Stimulated activated CD8-positive, alpha-beta memory T cell treated with anti-CD3 and anti-CD28 coated beads, Interleukin-2, amount 100 ng/mL, for 1 hour (primary cell): ENCODE measurements at places on chromosomes 5 and 9.

- no peak for DNase-seq
These were observed 112.2 kb upstream of the SMC2 start for GRCh38 chr9:103981912-103982311.

DNA sequence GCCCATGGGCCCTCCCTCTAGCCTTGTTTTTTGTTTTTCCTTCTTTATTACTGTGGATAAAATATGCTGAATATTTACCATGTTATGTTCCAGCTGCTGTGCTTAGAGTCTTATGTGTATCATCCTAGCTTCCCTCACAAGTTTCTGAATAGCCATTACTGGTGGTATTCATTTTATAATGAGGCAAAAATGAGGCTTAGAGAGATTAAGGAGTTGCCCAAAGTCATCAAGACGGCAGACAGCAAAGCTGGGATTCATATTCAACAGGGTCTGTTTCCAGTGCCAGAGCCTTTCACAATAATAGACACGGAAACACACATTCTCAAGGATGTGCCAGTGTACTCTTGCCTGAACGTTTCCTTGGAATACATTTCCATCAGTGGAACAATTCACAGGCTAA is 258.1 kb downstream of the CTNND2 start:
- no peak for DNase-seq

DNA sequence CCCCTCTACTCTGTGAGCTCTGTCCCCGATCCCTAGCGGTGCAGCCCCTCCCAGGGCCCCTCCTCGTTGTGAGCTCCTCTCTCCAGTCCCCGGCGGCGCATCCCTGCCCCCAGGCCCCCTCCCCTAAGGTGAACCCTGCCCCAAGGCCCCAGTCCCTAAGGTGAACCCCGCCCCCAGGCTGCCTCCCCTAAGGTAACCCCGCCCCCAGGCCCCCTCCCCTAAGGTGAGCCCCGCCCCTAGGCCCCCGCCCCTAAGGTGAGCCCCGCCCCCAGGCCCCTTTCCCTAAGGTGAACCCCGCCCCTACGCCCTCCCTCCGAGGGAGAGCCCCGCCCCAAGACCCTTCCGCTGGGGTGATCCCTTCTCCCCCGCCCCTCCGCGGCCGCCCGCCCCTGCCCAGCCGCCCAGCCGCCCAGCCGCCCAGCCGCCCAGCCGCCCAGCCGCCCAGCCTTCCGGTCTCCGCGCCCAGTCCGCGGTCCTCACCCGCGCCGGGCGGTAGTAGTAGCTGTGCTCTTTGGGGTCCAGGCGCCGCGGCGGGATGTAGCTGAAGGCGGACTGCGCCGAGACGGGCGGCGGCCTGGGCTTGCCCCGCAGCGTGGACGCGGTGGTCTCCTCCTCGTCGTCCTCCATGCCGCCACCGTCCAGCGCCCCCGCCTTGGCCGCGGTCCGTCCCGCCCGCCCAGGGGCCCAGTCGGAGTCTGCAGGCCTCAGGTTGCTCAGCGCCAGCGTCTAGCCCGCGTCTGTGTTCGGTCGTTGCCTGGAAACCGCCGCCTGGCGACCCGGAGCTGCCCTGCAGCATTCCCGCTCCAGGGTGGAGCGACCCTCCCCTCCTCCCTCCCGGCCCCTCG is at the start of gene CFAP90:
Gene CFAP90, minus strand, starts transcription at position 739 of the 845 bp plus-strand sequence. Its CDS starts 112 bp downstream, at position 627.
- no peak for DNase-seq

GRCh38 chr5:172364773-172365172 is 81.2 kb upstream of the UBTD2 start:
- DNase-seq: no peak

- DNase-seq: no peak
These were observed 34.0 kb downstream of the CCNJL start for GRCh38 chr5:160278343-160278742.
